ENCODE measurements at places on chromosomes 1 and 21.
A peak's percentile ranks its signal among the peaks of the same experiment; 100 is the strongest.

- DNase-seq: peak; percentile 54
Observed at GRCh38 chr1:23177438-23178380, 9.1 kb upstream of the LUZP1 start.

DNA sequence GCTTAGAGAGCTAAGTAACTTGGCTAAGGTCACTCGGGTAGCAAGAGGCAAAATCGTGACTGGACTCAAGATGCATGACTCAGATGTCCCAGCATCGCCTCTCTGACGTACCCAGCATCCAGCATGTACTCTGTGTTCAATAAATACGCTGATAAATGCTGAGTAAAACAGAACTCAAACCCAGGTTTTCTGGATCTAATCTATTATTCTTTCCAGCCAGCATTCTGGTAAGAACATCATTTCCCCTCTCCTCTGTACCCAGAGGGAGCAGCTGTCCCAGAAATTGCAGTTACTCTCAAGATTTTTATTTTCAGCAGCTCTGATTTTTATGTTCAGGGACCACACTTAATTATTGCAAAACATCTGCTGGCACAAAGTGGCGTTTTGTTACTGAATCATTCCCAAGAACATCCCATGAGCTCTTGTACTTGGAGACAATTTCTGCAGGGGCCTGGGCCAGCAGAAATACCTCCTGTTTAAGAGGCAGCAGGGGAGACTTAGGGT, 249.0 kb downstream of the PRDM2 start:
- no peak for DNase-seq

DNA sequence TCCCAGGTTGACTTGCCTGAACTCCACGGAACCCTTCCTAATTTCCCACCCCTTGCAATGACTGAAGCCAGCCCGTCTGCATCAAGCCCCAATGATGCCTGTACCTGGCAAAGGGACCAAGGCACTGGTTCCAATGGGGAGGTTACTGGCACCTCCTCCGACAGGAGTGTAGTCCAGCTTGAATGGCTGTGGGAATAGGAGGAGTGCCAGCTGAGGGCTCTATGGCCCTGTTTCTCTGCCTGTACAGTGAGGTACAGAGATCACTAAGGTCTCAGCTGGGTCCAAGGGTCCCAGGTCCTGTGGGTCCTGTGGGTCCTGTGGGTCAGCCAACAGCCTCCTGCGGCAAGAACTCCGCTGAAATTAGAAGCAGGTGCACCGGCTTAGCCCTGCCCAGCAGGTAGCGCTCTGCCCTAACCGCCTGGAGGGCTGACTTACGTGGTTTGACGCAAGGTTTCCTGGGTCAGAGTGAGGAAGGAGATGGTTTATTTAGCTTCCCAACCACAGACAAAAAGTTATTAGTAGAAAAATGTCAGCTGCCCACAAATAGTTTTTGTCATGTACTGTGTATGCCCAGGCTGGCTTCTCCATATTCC, 9.9 kb upstream of the SPRR4 start:
- no peak for DNase-seq

DNA sequence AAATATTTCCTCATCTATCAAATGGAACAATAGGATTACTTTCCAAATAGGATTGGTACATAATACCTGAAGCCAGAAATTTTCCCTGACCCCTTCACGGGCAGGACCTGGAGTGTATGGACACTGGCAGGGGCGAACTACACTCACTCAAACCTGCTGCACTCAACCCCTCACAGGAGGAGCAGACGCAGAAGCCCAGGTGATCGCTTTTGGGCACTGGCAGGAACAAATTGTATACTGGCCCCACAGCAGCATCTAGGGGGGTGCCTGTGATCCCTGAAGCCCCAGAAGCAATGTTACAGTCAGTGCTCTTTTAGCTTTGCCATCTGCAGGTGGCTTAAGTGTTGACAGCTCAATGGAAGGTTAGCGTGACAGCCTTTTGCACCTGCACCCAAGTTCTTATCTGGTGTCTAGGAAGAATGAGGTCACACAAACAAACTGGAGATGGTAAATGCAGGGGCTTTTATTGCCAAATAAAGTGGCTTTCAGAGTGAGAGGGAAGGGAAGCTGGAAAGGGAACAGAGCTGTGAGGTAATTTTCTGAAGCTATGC, 199.2 kb upstream of the NEGR1 start:
- DNase-seq: no peak

DNA sequence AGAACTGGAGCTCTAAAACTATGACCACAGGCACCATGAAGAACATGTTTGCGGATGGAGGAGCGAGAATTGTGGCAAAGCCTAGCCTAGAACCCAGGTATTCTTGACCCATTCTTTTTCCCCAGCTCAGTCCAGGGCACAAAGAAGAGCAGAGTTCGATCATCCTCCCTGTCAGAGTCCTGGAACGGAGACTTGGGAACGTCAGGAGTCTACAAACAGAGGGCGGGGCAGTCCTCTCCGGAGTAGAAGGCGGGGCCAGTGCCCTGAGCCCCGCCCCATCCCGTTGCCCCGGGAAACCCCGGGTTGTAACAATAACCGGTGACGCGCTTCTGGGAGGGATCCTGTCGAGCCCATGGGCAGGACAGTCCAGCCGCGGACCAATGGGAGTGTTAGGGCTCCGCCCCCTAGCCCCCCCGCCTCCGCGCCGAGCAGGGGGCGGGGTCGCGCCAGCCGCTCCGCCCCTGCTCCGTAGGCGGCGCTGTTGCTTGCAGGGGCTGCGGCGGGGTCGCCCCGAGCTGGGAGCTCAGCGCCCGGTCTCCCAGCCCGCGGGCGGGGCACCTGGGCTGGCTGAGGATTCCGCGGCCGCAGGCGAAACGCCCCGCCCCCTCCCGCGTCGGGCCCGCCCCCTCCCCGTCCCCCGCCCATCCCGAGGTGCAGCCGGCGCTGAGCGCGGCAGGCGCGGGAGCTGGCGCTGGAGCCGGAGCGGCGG, at the start of gene FOXO6:
TSS of gene FOXO6 (plus strand) at position 649 of the 709 bp plus-strand sequence.
- peak; percentile 98 for DNase-seq

GRCh38 chr1:61079296-61079897, 3.0 kb upstream of the NFIA start:
- no peak for DNase-seq

GRCh38 chr1:189868021-189868420, 609.6 kb downstream of the BRINP3 start:
- no peak for DNase-seq

- no peak for DNase-seq
Observed at GRCh38 chr1:230248889-230249270, 177.3 kb downstream of the PGBD5 start.

DNA sequence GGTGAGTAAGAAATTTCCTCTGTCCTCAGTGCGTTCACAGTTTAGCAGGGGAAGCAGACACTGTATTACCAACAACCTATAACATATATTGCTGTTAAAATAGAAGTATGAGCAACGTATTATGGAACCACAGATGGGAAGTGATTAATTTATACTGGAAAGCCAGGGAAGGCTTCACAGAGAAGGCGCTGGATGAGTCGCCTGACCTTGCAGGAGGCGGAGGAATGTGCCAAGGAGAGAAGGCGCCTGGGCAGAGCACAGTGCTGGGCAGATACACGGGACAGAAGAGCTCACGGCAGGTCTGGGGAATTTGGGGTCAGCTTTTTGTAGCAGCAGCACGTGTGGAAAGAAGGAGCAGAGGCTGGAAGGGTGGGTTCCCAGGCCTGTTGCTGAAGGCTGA, 116.3 kb downstream of the DHRS3 start:
- no peak for DNase-seq
